ENCODE measurements at places on chromosomes 6 and 20.

GRCh38 chr20:46700481-46700880 is 9.0 kb upstream of the SLC2A10 start:
- DNase-seq = no peak

DNA sequence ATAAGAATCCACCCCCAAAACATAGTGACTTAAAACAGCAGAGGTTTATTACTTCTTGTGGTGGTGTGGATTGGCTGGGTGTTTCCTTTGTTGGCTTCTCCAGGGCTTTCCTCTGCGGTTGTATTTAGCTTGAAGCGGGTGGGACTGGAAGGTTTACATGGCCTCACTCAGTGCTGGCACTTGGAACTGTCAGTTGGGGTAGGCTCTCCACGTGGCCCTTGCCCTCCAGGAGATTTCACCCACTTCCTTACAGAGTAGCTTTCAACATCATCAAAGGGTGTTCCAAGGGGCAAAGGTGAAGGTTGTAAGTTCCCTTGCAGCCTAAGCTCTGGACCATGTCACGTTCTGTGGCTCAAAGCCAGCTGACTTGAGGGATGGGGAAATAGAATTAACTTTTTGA is 32.5 kb upstream of the NKX2-2 start:
- no peak for DNase-seq

DNA sequence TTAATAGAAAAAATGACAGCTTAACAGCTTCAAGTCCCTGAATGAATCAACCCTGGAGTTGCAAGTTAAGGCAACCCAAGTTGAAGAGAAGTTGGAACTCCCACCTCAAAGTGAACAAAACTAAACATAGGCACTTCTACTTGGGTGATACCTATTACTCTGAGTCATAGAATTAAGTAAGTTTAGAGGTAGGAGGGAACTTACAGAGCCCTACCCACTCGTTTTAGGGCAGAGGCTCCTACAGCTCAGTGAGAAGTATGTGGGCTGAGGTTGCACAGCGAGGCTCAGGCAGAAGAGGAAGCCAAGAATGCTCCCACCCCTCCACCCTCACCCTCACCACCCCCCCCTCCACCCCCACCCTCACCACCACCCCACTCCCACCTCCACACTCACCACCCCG is 42.2 kb downstream of the NFATC2 start:
- peak; percentile 6 for DNase-seq

DNA sequence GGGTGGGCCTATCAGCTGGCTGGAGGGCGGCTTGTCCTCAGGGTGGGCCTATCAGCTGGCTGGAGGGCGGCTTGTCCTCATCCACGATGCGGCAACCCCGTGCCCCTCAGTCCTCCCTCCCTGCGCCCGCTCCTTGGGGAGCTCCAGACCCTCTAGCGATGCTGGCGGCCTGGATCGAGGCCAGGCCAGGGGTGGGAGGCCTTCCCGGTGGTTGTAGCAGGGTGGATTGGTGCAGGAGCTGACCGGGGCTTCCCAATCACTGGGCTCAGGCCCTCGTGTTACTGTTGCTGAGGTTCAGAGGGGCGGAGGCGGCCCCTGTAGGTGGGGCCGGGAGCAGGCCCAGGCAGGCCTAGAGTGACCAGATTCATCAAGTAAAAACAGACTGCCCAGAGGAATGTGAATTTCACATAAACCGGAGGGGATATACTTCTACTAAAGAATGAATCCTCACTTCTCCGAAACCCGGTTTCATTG is 8.8 kb downstream of the SLC17A9 start:
- no peak for DNase-seq

GRCh38 chr6:111572216-111572706 is 33.4 kb downstream of the TRAF3IP2 start:
- DNase-seq = no peak

- DNase-seq = no peak
These were observed 25.8 kb downstream of the SLC2A12 start for GRCh38 chr6:134026597-134026996.

- DNase-seq = no peak
These were observed 193.9 kb downstream of the SLC24A3 start for GRCh38 chr20:19406381-19406780.

- no peak for DNase-seq
These were observed 5.7 kb downstream of the BMP5 start for GRCh38 chr6:55869674-55870073.

DNA sequence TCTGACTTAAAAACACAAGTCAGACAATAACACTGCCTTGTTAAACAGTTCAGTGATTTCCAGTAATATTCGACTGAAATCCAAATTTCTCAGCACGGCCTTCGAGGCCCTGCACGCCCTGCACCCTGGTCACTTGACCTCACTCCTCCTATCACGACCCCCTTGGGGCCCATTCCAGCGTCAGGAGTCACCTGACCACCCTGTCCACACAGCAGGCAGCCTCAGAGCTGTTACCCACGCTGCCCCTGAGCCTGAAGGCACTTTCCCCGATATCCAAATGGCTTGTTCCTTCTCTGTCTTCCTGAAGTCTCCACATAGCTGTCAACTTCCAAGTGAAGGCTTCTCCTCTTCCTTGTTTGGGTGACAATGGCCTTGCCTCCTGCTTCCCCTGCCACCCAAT is 33.1 kb upstream of the SMOC2 start:
- no peak for DNase-seq

- DNase-seq = no peak
These were observed 7.6 kb downstream of the ABCC10 start for GRCh38 chr6:43434943-43435342.

DNA sequence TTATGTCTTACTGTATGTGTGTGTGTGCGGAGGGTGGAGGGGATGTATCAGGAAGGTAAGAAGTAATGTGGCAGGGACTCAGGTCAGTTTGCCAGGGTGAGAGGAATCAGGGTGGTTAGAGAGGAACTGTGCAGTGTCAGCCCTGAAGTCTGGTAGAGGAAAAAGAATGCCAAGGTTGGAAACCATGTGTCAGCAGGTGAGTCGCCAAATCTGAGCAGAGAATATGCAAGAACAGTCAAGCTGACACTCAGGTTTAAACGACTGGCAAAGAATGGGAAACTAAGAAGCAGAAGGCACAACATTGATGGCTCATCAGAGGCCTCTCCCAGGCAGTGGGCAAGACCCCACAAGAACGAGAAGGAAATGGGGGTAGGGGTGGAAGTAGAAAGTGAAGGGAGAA is 107.5 kb upstream of the TBX18 start:
- DNase-seq = no peak

GRCh38 chr6:170423030-170423429 is 116.5 kb downstream of the FAM120B start:
- no peak for DNase-seq

GRCh38 chr6:23661549-23661948 is 464.5 kb upstream of the NRSN1 start:
- DNase-seq = no peak

All from suppressor macrophage treated with lipopolysaccharide for 4 hours (primary cell).